A549 treated with ZK216348 at 1 μM for 4 hours (cell line): ENCODE measurements at places on chromosomes 7 and 10. TPM values are rescaled to one million over a fixed set of nuclear protein-coding genes. Genes with fewer than 3 reads are reported as not detected.

RBM28 gene
- 55.3 to 75.3 TPM (median 56.3 TPM) in 5 replicates for total RNA-seq

HIP1 gene
- 17.1 to 23.9 TPM (median 21.1 TPM) in 5 replicates for total RNA-seq

MET gene
- total RNA-seq: 61.2 to 94.9 TPM (median 88.0 TPM) in 5 replicates

WDR86 gene
- 0.13 to 0.23 TPM (median 0.18 TPM) in 3 of 5 replicates, not detected in the others for total RNA-seq

PPP3CB gene
- 9.9 to 18.8 TPM (median 16.2 TPM) in 5 replicates for total RNA-seq

PUS7 gene
- total RNA-seq: 24.1 to 32.3 TPM (median 25.7 TPM) in 5 replicates

CREB5 gene
- 2.1 to 4.2 TPM (median 3.6 TPM) in 5 replicates for total RNA-seq

ANK3 gene
- 0.28 to 0.87 TPM (median 0.63 TPM) in 5 replicates for total RNA-seq

CAMK2G gene
- 16.6 to 19.5 TPM (median 18.8 TPM) in 5 replicates for total RNA-seq

PRSS1 gene
- not detected in 5 replicates for total RNA-seq

NKX1-2 gene
- total RNA-seq: 0.07 TPM in 1 of 5 replicates, not detected in the others

CCDC126 gene
- total RNA-seq: 2.2 to 3.6 TPM (median 3.0 TPM) in 5 replicates

AKR1D1 gene
- not detected in 5 replicates for total RNA-seq

ZNF316 gene
- total RNA-seq: 12.1 to 17.9 TPM (median 15.5 TPM) in 5 replicates

JCAD gene
- 9.8 to 12.4 TPM (median 10.2 TPM) in 5 replicates for total RNA-seq

PRPF18 gene
- total RNA-seq: 19.1 to 31.2 TPM (median 20.3 TPM) in 5 replicates

ADCY1 gene
- 1.4 to 2.9 TPM (median 2.2 TPM) in 5 replicates for total RNA-seq

HMX2 gene
- 0.20 to 0.25 TPM (median 0.22 TPM) in 3 of 5 replicates, not detected in the others for total RNA-seq

NPFFR1 gene
- not detected in 5 replicates for total RNA-seq

ABCC2 gene
- 144 to 173 TPM (median 148 TPM) in 5 replicates for total RNA-seq

TPST1 gene
- 6.1 to 8.8 TPM (median 7.4 TPM) in 5 replicates for total RNA-seq

SPDYE16 gene
- total RNA-seq: not detected in 5 replicates

MRC1 gene
- not detected in 5 replicates for total RNA-seq

HGF gene
- not detected in 5 replicates for total RNA-seq

CYP3A5 gene
- total RNA-seq: 1.1 to 2.0 TPM (median 1.8 TPM) in 5 replicates
